ENCODE measurements at places on chromosomes 4 and X.
A peak's percentile ranks its signal among the peaks of the same experiment; 100 is the strongest.

DNA sequence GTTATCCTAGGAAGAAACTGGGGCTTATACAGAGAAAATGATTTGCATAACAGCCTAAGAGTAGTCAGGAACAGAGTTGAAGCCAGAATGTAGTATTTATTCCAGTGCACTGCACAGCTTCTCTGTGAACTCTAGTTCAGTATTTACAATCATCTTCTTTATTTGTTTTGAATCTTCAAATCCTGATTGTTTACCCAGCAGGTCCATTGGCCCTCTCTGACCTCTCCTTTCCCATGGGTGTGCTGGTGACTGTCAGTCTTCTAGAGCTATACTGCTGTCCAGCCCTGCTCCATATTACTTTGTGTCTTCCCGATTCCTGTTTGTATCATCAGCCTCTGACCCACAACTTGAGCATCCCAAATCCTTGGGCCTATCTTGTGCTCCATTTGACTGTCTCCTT lies 301.9 kb upstream of the HS3ST1 start:
- no peaks in the 10 kb centered on the region for H3K36me3 ChIP-seq
- H3K4me1 ChIP-seq, result no peaks in the 10 kb centered on the region
- H3K27me3 ChIP-seq, result no peaks in the 10 kb centered on the region
- no peak overlapping the region for H3K4me3 ChIP-seq
- no peak overlapping the region for H3K27ac ChIP-seq

GRCh38 chr4:17544205-17544604 lies 29.2 kb downstream of the CLRN2 start:
- no peak for DNase-seq
- H3K27me3 ChIP-seq, result no peaks in the 10 kb centered on the region
- H3K36me3 ChIP-seq, result no peaks in the 10 kb centered on the region
- peak overlapping the region; percentile 51 for H3K27ac ChIP-seq
- H3K4me3 ChIP-seq, result no peak overlapping the region

- no peaks in the 10 kb centered on the region for H3K4me1 ChIP-seq
- DNase-seq, result no peak
- no peak overlapping the region for H3K4me3 ChIP-seq
- no peaks in the 10 kb centered on the region for H3K27me3 ChIP-seq
- no peak overlapping the region for H3K27ac ChIP-seq
Observed at GRCh38 chrX:150316564-150316963, 46.6 kb upstream of the MAMLD1 start.

DNA sequence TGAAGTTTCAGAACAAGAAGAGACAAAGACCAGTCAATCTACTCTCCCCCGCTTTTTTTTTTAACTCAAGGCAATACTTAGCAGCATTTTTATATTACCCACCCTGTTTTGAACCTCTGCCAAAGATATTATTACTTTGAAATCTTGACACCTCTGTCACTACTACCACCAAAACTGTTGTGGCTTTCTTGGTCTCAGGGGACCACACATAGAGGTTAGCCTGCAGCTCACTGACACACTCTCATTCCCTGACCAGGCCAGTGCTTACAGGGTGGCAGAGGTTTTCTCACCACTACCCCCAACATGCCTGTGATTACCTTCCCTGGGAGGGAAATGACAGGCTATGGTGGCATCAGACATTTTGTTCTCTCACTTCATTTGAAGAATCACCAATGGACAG lies 137.4 kb upstream of the STIM2 start:
- H3K4me3 ChIP-seq, result no peak overlapping the region
- no peaks in the 10 kb centered on the region for H3K27me3 ChIP-seq
- H3K27ac ChIP-seq, result no peak overlapping the region
- no peak for DNase-seq
- no peaks in the 10 kb centered on the region for H3K4me1 ChIP-seq

- no peaks in the 10 kb centered on the region for H3K4me1 ChIP-seq
- H3K27me3 ChIP-seq, result no peaks in the 10 kb centered on the region
- no peaks in the 10 kb centered on the region for H3K36me3 ChIP-seq
- DNase-seq, result no peak
Observed at GRCh38 chr4:182240161-182241130, 2.8 kb upstream of the TENM3 start.

DNA sequence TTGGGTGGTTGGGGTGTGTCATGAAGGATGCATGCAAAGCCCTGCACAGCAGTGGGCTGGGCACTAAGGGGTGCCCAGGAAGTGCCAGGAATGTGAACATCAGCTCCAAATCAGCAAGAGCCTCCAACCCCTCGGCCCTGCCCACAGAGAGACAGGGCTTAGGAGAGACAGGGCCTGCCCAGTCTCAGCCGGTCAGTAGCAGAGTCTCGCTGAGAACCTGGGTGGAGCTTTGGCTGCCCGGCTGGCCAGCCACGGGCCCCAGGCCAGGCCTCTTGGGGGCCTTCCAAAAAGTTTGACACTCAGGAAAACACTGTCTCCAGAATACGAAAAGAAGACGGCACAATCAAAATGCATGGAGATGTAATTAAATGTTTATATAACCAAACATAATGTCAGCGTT lies 4.3 kb upstream of the MXD4 start:
- peak; percentile 47 for DNase-seq
- no peak overlapping the region for H3K27ac ChIP-seq
- H3K4me1 ChIP-seq, result peaks cover 4% of the 10 kb centered on the region
- H3K27me3 ChIP-seq, result no peaks in the 10 kb centered on the region
- no peaks in the 10 kb centered on the region for H3K36me3 ChIP-seq

DNA sequence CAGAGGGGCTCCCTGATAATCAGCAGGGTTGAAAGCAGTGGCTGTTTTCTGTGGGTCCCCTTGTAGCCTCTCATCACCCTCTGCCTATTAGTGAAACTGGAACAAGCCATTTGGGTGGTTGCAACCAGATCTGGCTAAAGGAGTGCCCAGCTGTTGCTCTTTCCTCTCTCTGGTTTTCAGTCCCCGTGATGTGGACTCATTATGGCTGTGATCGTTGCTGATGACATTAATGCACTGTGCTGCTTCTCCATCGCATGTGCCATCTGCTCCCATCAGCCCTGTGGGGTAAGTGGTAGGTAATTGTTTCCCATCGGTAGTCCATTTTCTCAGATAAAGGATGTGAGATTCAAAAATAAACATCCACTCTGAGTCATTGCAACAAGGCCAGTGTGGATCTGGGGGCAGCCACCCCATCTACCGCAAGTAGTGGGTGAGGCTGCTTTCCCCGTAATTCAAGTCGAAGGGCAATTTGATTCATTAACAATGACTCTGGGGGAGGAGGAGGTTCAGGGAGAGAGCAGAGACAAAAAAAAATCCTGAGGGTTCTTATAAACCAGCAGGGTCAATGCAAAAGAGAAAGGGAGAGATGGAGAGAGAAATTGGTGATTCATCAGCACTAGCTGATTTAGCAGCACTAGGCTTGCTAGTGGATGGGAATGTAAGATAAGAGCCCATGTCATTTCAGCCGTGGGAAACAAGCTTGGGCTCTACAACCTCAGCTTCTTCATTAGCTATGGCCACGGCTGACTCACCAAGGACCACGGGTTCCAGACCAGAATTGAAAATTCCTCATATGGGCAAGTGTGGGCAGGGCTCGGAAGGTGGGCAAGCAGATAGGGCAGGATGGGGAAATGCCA lies 357.8 kb downstream of the MID1IP1 start:
- DNase-seq, result no peak
- no peaks in the 10 kb centered on the region for H3K27me3 ChIP-seq
- no peaks in the 10 kb centered on the region for H3K4me1 ChIP-seq
- H3K36me3 ChIP-seq, result no peaks in the 10 kb centered on the region
- H3K27ac ChIP-seq, result no peak overlapping the region

GRCh38 chrX:16394290-16394689 lies 227.0 kb downstream of the MAGEB17 start:
- no peak overlapping the region for H3K27ac ChIP-seq
- no peak overlapping the region for H3K4me3 ChIP-seq
- H3K27me3 ChIP-seq, result no peaks in the 10 kb centered on the region
- no peak for DNase-seq
- no peaks in the 10 kb centered on the region for H3K36me3 ChIP-seq

DNA sequence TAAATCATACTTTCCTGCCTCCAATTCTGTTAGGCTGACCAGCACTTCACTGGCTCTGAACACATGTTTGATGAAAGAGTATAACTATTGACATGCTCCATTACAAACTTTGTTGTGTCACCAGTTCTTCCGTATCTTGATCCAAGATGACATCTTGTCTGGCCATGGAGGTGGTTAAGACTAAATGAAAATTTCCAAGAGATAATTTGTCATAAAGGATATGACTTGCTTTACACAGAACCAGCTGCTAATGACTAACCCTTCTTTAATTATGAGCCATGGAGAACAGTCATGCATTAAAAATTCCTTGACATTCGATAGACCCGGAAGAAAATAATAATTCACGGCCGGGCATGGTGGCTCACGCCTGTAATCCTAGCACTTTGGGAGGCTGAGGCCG lies 17.7 kb upstream of the N4BP2 start:
- no peaks in the 10 kb centered on the region for H3K36me3 ChIP-seq
- H3K4me1 ChIP-seq, result no peaks in the 10 kb centered on the region
- H3K27ac ChIP-seq, result no peak overlapping the region
- H3K27me3 ChIP-seq, result no peaks in the 10 kb centered on the region
- DNase-seq, result no peak

DNA sequence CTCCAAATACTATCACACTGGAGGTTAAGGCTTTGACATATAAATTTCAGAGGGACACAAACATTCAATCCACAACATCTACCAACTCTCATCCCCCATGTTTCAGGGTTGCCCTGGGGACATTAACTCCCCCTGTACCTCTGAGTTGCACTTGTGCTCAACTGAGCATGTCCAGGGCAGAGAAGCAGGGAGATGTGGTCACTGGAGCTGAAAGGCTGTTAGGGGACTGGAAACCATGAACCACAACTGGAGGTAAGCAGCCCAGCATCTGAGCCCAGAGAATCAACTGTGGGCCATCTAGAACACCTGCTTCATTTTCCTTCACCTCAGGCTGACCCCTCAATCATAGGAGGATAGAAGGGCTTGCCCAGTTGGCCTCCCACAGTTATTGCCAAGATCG lies 641.1 kb downstream of the MID1IP1 start:
- H3K4me1 ChIP-seq, result no peaks in the 10 kb centered on the region
- no peak overlapping the region for H3K27ac ChIP-seq
- no peak overlapping the region for H3K4me3 ChIP-seq

GRCh38 chr4:53141308-53141707 lies 224.6 kb downstream of the SCFD2 start:
- H3K27me3 ChIP-seq, result no peaks in the 10 kb centered on the region

DNA sequence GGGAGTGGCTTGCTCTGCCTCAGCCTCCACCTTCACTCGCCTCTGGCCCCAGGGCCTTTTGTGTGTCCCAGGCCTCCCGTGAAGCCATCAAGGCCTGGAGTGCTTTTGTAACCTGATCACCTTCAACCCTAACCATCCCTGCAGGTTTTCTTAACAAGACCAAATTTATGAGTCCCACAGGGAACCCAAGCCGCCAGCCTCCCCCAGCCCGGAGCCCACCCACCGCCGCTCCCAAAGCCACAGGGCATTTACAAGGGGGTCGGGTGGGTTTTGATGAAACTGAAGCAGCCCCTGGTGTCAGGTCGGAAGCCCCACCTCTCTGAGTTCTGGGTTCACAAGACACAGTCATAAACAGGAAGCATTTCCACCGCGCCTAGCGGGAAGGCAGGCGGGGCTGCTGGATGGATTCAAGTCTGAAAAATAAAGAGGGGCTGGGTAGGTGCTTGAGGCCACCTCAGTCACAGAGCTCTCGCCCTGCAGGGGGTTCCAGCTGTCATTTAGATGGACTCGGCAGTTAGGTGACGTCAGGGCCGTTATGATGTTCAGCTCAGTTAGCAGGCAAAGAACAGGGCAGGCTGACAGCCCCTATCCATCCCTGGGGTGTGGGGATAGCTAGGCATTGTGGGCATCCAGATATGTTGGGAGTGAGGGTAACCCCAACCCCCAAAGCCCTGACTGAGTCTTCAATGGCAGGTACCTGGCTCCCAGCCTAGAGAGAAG lies 128.5 kb downstream of the BCOR start:
- H3K4me3 ChIP-seq, result no peak overlapping the region
- H3K4me1 ChIP-seq, result no peaks in the 10 kb centered on the region
- H3K27me3 ChIP-seq, result no peaks in the 10 kb centered on the region
- no peaks in the 10 kb centered on the region for H3K36me3 ChIP-seq
- DNase-seq, result no peak

GRCh38 chr4:163878336-163879121 lies 384.0 kb downstream of the TMA16 start:
- no peak overlapping the region for H3K27ac ChIP-seq
- H3K27me3 ChIP-seq, result no peaks in the 10 kb centered on the region
- no peaks in the 10 kb centered on the region for H3K4me1 ChIP-seq
- DNase-seq, result no peak
- H3K4me3 ChIP-seq, result no peak overlapping the region
- no peaks in the 10 kb centered on the region for H3K36me3 ChIP-seq

DNA sequence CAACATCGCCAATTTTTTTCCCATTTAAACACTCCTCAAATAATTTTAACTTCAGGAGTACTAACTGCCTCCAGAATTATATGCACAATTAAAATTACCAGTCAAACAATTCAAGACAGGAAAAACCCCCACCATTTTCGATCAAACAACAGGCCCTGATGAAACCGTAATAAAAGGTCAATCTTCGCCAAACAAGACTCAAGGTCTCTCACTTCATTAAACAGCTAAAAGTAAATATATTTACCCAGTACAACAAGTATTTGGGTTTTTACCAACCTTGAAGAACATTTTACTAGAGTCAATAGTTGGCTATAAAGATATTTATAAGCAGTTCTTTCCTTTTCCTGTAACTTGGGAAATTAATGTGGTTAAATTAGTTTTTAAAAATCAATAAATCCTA lies 28.3 kb downstream of the RFC1 start:
- no peak for DNase-seq
- H3K27me3 ChIP-seq, result no peaks in the 10 kb centered on the region
- no peak overlapping the region for H3K4me3 ChIP-seq
- H3K36me3 ChIP-seq, result no peaks in the 10 kb centered on the region

GRCh38 chr4:26175006-26175786 lies 145.6 kb upstream of the RBPJ start:
- no peaks in the 10 kb centered on the region for H3K4me1 ChIP-seq
- no peak for DNase-seq
- no peak overlapping the region for H3K27ac ChIP-seq
- no peaks in the 10 kb centered on the region for H3K36me3 ChIP-seq
- no peaks in the 10 kb centered on the region for H3K27me3 ChIP-seq
- H3K4me3 ChIP-seq, result no peak overlapping the region

DNA sequence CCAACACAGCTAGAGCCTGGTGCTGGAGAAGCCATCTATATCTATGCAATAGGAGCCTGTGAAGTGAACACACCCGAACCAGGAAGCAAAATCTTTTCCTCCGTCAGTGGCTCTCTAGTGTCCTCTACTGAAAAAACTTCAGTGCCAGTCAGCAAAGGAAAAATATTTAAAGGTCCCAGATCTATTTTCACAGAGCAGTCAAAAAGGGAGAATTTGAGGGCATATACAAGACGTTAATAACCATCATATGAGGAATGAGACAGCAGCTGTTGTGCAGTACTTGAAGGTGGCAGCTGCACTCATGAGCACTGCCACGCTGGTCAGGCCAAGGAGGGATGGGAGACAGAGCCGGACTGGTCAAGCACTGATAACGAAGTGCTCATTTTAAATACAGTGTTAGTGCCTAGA lies 14.4 kb downstream of the MCUB start:
- no peak overlapping the region for H3K4me3 ChIP-seq
- DNase-seq, result no peak
- no peaks in the 10 kb centered on the region for H3K36me3 ChIP-seq
- H3K27ac ChIP-seq, result no peak overlapping the region
- no peaks in the 10 kb centered on the region for H3K4me1 ChIP-seq
